ENCODE measurements at places on chromosomes 4 and X.

- DNase-seq: no peak
Measured at GRCh38 chr4:95267081-95267480, 281.7 kb downstream of the UNC5C start.

- no peak for DNase-seq
Measured at GRCh38 chr4:168942985-168943384, 67.1 kb downstream of the CBR4 start.

GRCh38 chr4:109816082-109816442 lies 500 bp downstream of the GAR1 start:
- peak; percentile 20 for DNase-seq

DNA sequence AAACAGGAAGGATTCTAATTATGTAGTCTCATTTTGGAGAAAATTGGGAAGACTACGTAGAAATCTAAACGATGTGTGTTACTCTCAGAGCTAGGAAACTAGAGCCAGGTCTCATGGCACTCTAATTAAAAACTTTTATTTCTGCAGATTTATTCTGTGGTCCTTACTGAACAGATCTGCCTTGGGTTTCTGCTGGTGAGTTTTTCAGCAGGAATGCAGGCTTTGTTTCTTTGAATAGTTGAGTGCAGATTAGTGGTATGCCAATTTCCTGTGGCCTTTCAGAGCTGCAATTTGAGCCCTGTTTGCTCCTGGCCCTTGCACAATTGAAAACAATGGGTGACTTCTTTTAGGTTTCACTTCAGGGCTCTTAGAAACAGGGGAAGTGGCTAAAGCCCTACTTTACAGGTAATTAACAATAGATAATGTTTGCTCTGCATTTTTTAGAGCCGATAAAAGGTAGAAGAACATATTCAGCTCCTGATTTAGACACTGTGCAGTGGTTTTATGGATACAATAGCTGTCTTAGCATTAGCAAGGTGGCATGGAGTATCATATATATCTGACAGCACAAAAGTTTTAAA lies 21.8 kb downstream of the SPRY1 start:
- DNase-seq: no peak

- DNase-seq: no peak
Measured at GRCh38 chr4:4590546-4590945, 48.7 kb upstream of the STX18 start.

DNA sequence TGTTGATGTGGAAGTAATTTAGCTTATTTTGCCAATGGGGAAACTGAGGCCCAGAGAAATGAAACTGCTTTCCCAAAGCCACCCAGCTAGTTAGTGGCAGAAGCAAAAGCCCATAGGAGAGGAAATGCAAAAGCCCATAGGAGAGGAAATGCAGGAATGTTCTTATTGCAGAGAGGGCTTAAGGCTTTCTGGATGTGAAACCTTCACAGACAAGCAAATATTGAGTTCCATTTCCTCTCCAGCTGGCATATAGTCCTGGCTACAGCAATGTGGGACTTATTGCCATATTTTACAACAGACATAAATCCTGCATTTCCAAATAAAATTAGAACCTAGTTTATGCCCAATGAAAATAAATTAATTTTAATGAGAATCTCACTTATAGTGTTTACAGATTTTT lies 69.7 kb downstream of the TMEM154 start:
- DNase-seq: no peak

DNA sequence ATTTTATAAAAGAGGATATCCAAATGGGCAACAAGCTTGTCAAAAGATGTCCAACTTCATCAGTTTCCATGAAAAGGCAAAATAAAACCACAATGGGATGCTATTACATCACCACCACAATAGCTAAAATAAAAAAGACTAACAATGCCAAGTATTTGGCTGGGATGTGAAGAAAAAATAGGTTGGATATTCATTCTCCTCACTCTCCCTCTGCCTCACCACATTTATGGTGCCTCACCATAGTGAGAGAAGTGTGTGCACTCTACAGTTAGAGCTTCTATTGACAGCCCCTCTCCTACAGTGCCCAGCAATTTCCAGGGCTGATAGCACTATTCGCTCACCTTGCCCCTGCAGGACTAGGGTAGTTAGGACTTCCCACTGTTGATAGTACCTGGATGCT lies 25.5 kb downstream of the VEGFC start:
- DNase-seq: no peak

DNA sequence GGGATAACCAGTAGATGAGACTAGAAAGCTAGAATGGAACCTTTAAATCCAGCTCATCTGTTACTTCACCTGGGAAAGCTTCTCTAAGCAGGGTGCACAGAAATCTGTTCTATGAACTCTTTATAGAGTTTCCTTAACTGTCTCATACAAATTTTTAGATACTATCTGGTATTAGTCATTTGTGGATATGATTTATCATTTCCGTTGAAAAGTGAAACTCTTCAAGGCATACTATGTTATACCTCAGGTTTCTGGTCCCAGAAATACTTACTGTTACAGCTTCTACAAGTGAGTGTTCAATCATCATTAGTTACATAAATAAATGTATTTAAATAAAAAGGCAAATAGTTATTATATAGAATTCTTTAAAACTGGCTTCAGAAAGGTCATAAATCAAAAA lies 298.3 kb upstream of the AGA start:
- no peak for DNase-seq

DNA sequence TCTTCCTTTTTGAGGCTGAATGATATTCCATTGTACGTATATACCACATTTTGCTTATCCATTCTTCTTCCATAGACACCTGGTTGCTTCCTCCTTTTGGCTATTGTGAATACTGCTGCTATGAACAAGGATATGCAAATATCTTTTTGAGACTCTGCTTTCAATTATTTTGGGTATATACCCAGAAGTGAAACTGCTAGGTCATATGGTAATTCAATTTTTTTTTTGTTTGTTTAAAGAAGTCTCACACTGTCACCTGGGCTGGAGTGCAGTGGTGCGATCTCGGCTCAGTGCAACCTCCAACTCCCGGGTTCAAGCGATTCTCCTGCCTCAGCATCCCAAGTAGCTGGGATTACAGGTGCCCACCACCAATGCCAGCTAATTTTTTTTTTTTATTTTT lies 75.3 kb downstream of the METTL14 start:
- DNase-seq: no peak

DNA sequence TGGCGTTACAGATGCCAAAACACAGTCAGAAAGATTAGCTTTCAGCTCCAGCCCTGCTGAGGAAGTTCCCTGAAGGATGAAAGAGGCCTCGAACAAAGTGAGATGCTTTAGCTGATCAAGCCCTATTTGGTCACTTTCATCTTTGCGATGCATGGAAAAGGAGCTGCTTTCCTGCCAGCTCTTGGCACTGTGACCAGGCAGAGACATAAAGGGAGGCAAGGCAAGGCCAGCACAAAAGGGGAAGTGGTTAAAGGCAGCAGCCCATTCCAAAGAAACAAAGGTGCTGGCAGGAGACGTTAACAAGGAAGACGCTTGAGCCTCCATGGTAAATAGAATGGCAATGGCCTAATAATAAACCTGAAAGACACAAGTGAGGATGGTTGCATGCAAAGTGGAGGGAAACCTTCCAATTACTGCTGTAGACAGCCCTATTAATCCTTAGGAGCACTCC lies 617.1 kb upstream of the INTU start:
- no peak for DNase-seq

- DNase-seq: no peak
Measured at GRCh38 chrX:65127842-65128241, 151.6 kb upstream of the ZC4H2 start.

GRCh38 chr4:11698033-11698432 lies 269.3 kb upstream of the HS3ST1 start:
- DNase-seq: no peak

DNA sequence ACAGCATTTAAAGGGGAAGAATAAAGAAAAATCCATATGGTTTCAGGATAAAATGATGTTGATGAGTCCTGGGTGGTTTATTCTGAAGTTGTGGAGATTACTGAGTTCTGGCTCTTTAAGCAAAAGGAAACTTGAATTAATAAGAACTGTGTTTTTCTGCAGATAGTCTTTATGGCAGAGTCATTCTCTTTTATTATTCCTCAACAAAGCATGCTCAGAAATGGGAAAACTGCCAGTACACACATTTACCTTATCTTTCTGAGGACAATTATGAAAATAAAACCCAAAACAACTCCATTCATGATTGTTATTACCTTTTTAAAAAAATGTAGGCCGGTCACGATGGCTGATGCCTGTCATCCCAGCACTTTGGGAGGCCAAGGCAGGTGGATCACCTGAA lies 58.5 kb downstream of the ADD1 start:
- no peak for DNase-seq

GRCh38 chr4:183074288-183074990 lies 24.6 kb upstream of the WWC2 start:
- no peak for DNase-seq

- DNase-seq: no peak
Measured at GRCh38 chr4:78446619-78447018, 105.0 kb upstream of the ANXA3 start.

GRCh38 chr4:3422808-3423297 lies 18.9 kb upstream of the HGFAC start:
- no peak for DNase-seq

GRCh38 chr4:182805750-182806149 lies 111.4 kb downstream of the DCTD start:
- no peak for DNase-seq

GRCh38 chr4:54213001-54213400 lies 16.1 kb upstream of the PDGFRA start:
- DNase-seq: no peak

DNA sequence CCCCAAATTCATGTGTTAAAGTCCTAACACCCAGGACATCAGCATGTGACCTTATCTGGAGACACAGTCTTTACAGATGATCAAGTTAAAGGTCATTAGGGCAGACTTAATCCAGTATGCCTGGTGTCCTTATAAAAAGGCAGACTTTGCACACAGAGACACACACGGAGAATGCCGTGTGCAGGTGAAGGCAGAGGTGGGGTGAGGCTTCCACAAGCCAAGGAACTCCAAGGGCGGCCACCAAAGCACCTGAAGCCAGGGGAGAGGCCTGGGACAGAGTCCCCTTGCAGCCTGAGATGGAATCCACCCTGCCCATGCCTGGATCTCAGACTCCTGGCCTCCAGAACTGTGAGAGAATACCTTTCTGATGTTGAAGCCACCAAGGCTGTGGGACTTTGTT lies 26.1 kb upstream of the SORCS2 start:
- no peak for DNase-seq

DNA sequence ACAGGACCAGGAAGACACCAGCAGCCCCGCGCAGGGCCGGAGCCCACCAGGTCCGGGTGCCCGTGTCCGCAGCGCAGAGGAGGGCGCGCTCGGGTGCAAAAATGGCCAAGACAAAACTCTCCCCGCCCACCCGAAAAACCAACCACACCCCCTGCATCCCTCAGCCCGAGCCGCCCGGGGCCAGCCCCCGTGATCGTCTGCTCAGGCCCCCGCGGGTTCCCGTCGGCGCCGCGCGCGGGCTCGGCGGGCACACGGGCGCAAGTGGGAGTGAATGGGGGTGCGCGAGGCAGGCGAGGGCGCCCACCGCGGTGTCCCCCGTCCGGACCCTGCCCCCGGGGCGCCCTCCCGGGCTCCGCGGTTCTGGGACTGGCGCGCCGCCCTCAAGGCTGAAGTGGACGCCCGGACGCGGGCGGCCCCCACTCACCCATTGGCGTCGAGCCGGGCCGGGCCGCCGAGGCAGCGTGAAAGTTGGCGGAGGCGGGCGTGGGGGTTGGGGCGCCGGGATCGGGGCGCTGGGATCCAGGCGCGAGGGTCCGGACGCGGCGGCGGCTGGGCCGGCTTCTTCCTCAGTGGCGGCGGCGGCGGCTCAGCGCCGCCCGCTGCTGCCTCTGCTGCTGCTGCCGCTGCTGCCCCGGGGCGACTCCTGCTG lies 393 bp downstream of the SH3KBP1 start:
- DNase-seq: no peak

DNA sequence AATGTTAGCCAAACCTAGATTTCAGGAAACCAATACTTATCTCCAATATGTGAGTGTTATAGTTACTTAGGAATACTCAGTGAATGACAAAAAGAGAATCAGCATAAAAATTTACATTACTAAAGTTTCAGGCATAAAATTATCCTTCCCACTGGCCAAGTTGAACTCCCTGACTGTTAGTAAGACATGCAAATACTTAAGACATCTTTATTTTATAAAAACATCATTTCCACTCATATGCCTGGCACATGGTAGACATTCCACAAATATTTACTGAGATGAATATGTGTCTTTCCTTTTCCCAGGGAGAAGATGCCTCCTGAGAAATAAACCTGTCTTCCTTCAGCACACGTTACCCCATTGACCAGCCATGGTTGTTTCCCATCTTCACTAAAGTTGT lies 7.3 kb downstream of the VEGFD start:
- no peak for DNase-seq

Measured in activated T-cell treated with anti-CD3 and anti-CD28 coated beads for 24 hours (primary cell).